T-cell (primary cell): ENCODE measurements at places on chromosomes 6 and 20. TPM values are rescaled to one million over a fixed set of nuclear protein-coding genes. Genes with fewer than 3 reads are reported as not detected.

The BRD2 gene
- 320 TPM for total RNA-seq

DNA sequence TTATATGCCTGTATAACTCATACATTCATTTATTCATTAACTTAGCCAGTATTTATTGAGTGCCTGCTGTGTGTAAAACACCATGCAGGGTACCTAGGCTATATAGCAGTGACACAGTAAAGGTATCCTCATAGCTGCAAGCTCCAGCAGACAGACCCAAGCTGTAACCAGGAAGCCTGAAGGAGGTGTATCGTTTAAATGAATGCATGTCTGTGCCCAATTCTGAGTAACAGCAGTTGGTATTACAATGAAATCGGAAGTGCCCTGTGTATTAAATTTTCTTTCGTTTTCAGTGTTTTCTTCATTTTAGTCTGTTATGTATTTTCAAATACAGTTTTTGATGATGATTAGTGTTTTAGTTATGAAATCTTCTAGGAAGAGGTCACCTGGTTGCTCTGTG, 485.8 kb upstream of the SOX4 start:
- no peak overlapping the region for H3K27ac ChIP-seq
- no peaks in the 10 kb centered on the region for H3K36me3 ChIP-seq
- no peak for DNase-seq
- H3K27me3 ChIP-seq, result no peaks in the 10 kb centered on the region

DNA sequence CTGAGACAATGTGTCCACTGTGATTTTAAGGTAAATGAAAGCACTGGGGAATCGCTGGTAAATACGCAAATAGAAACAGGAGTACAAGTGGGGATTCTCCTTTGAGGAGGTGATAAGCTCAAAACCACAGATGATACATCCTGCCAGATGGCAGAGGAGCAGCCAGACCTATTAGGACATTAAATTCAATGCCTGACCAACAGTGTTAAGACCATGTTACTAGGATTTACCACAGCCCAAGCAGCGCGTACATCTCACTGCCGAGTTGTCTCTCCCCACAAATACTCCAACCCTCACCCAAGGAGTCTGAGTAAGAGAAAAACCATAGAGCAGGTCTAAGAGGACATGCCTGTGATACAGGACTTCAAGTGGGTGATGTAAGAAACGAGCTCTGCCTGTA, 68.9 kb upstream of the TULP1 start:
- H3K27me3 ChIP-seq, result no peaks in the 10 kb centered on the region
- DNase-seq, result no peak
- peaks cover 11% of the 10 kb centered on the region for H3K4me1 ChIP-seq
- H3K4me3 ChIP-seq, result no peak overlapping the region

DNA sequence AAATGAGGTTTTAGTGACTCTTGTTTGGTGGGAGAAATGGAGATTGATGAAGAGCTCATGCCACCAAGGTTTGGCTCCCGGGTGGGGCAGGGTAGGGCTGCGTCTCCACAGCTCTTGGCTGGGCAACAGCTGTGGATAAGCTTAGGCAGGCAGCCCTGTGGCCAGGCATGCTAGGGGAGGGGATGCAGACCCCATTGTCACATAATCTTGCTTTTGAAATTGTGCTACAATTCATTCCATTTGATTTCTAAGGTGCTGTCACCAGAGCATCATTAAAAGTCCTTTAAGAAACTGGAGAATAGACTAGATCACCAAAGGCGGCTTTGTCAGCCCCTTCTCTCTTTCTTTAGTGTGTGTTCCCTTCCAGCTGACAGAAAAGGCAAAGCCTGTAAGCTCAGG, 574.2 kb upstream of the JAG1 start:
- H3K27me3 ChIP-seq, result no peaks in the 10 kb centered on the region
- no peaks in the 10 kb centered on the region for H3K4me1 ChIP-seq
- no peaks in the 10 kb centered on the region for H3K36me3 ChIP-seq
- no peak overlapping the region for H3K27ac ChIP-seq

GRCh38 chr6:166331503-166332415, 10.6 kb downstream of the SFT2D1 start:
- H3K27ac ChIP-seq, result no peak overlapping the region
- peaks cover 24% of the 10 kb centered on the region for H3K36me3 ChIP-seq
- peaks cover 46% of the 10 kb centered on the region for H3K4me1 ChIP-seq

The ELOVL2 gene
- total RNA-seq, result not detected

DNA sequence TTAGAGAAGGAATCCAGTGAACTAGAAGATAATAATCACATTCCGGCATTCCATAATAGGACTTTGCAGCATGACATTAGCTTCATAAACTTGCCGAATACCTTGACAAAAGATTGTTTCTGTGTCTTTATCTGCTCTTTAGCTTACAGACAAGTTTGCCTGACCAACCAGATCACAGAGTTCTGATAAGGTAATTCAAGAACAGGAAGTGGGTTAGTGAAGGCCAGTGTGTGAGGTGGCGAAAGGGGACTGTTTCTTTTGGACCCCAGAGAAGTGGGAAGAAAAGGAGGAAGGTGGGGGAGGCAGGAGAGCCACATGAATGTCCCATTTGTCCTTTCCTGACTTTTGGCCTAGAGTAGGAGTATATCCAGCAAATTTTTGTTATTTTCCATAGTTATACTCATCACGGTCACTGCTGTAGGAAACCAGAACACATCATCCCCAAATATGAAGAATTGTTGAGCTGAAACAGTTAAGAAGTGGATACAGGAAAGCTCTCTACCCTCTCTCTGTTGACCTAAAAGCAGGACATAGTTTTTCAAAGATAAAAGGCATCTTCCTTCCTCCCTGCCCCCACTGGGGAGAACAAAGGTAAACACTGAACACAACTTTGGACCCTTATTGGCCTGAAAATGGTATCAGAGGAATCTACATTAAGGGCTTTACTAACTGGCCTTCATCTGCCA, 72.4 kb upstream of the TNFAIP3 start:
- DNase-seq, result no peak
- peaks cover 40% of the 10 kb centered on the region for H3K4me1 ChIP-seq
- H3K36me3 ChIP-seq, result no peaks in the 10 kb centered on the region
- no peak overlapping the region for H3K4me3 ChIP-seq

GRCh38 chr20:53652859-53653517, 59.3 kb upstream of the ZNF217 start:
- H3K27ac ChIP-seq, result peak overlapping the region; percentile 92
- no peak for DNase-seq
- H3K27me3 ChIP-seq, result no peaks in the 10 kb centered on the region
- H3K36me3 ChIP-seq, result no peaks in the 10 kb centered on the region
- H3K4me3 ChIP-seq, result no peak overlapping the region

DNA sequence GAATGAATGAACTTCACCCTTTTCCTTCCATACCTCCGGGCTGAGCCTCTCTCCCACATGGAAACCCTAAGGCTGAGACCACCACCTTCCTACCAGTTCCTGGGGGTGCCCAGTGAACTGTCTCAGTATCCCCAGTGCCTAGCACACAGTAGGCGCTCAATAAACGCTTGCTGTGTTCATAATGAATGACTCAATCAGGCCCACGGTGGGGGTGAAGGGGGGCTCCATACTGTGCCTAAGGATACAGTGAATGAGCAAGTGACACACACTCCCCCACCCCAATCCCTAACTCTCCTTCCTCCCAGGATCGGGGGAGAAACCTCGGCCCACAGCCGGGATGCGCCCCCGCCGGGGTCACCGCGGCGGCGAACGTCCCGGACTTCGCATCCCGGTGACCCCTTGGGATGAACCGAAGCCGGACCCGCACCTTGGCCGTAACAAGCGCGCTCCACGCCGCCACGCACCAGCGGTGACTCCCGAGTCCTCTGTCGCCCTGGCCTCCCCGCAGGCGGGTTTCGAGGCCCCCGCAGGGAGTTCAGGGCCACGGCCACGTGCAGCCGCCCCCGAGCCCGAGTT, 592 bp downstream of the KCNG1 start:
- DNase-seq, result no peak
- H3K27ac ChIP-seq, result no peak overlapping the region
- H3K4me3 ChIP-seq, result no peak overlapping the region
- no peaks in the 10 kb centered on the region for H3K4me1 ChIP-seq
- no peaks in the 10 kb centered on the region for H3K36me3 ChIP-seq

DNA sequence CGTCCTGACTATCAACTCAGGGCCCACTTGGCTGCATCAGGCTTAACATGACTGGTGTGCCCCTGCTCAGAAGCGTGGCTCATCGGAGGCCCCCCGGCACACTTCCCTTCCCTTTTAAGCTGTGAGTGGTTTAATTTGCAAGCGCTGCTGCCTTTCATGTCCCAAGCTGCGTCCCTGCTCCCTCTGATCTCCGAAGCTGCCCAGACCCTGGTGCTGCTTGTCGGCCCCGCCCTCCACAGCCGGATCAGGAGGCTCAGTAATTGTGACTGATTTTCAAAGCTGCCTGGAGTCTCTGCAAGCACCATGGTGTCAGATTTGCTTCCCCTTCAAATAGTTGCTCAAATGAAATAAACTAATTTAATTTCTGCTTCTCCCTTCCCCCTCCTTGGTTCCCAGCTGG, 71.1 kb downstream of the CDH22 start:
- peaks cover 41% of the 10 kb centered on the region for H3K27me3 ChIP-seq
- no peaks in the 10 kb centered on the region for H3K4me1 ChIP-seq
- H3K36me3 ChIP-seq, result no peaks in the 10 kb centered on the region
- no peak for DNase-seq
- H3K4me3 ChIP-seq, result no peak overlapping the region

The PTCHD4 gene
- not detected for total RNA-seq
